Activated gamma-delta T cell treated with Interleukin-2 at 50 U/mL for 16 hours (primary cell): ENCODE measurements at places on chromosomes 3 and 15.

- no peak for DNase-seq
Measured at GRCh38 chr3:112382543-112383160, 49.7 kb downstream of the CD200 start.

GRCh38 chr15:79724312-79724711 is 172.5 kb downstream of the MTHFS start:
- no peak for DNase-seq

GRCh38 chr3:58377750-58378149 is 45.1 kb downstream of the PXK start:
- no peak for DNase-seq

DNA sequence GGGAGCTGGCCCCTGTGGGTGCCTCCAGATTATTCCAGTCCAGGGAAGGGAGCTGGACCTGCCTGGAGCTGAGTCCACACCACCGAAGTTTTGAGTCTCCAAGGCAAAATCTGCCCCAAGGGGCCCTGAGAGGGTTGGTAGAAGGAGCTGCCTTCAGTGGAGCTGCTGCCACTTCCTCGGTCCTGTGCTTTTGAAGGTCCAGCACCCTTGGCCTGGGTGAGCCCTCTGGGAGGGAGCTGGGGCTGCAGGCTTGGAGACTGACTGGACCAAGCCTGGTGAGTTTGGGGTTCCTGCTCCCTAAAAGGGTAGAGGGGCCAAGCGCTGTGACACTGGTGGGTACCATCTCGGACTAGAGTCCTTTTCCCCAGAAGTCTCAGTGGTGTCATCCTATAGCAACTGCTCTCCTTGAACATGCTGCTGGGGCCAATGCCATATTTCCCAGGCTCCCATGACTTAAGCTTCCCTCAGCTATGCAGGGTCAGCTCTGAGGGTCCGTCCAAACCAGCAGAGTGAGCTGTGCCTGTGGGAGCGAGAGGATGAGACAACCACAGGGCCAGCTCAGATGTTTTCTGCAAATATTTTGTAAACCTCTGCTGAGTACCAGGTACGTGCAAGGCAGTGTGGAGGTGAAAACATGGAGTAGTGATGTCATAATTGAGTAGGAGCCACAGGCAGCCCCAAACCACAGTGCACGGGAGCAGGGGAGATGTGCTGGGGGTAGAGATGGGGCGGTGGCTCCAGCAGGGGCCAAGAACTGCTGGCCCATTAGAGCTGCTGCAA is 96.0 kb downstream of the ABHD5 start:
- DNase-seq = no peak

DNA sequence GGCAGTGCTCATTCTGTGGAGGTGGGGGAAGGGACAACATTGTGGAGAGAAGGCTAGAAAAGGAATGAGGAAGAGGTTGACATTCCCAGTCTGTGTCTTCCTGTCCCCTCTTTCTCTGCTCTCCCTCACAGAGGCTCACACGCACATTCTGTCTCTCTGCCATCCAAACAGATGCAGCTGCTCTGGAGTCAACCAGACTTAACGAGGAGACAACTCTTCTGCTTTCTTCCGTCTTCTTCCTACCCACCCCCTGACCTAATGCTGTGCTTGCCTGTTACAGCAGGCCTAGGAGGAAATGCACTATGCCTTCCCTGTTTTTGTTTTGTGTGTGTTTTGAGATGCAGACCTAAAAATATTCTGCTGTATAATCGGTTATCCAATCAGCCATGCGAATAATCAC is 121.9 kb downstream of the CACNA1D start:
- no peak for DNase-seq

DNA sequence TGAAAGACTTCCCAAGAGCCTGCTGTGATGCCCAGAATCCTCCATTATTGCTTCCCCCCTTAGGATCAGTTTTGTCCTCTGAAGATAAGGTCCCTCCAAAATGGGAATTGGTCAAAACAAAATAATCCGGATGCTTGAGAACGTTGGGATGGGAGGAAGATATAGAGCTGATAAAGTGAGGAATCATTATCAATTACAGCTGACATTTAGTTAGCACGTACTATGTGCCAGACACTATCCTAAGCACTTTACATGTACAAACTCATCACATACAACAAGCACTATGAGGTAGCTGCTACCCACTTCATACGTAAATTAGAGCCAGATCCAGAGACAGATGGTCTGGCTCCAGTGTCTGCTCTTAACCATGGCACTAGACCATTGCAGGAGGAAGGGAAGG is 6.6 kb upstream of the RPP25 start:
- no peak for DNase-seq

GRCh38 chr3:58164199-58164879 is 46.4 kb downstream of the DNASE1L3 start:
- DNase-seq = no peak
